Stimulated activated CD8-positive, alpha-beta memory T cell treated with anti-CD3 and anti-CD28 coated beads, Interleukin-4, amount 100 ng/mL, for 24 hours (primary cell): ENCODE measurements at places on chromosomes 12 and 14.

GRCh38 chr12:115618105-115618504, 659.4 kb downstream of the MED13L start:
- DNase-seq: no peak

GRCh38 chr12:130981074-130981742, 27.5 kb downstream of the ADGRD1 start:
- no peak for DNase-seq

GRCh38 chr12:57057067-57057751, 7.3 kb upstream of the MYO1A start:
- DNase-seq: no peak

DNA sequence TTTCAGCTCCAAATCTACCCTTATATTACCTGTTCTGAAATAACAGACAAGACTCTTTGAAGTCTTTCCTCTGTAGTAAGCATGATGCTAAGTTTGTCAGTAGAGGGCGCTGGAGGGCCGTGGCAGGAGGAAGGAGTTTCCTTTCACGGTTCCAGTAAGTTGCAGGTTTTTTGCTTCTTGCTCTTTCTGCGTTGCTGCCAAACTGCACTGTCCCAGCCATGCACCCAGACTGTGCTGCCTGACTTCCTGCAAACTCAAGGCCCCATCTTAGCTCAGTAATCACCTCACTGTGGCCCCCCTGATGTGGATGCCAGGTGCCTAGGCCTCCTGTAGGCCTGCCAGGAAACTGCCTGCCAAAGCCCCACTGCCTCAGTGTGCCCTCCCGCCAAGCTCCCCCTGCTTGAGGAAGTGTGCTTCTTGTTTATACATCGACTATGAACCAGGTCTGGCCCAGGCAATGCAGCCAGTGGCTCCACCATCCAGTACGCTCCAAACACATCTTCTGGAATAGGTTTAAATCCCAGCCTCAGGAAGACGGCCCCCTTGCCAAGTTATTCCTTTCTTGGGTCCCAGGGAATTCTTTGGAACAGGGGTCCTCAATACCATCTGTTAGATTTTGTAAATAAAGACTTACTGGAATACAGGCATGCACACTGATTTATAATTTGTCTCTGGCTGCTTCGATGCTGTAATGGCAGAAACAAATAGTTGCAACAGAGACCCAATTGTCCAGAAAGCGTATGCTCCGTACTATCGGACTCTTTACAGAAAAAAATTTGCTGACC, 193.7 kb upstream of the LRIG3 start:
- no peak for DNase-seq

GRCh38 chr14:54550514-54550913, 16.4 kb upstream of the SAMD4A start:
- DNase-seq: no peak

DNA sequence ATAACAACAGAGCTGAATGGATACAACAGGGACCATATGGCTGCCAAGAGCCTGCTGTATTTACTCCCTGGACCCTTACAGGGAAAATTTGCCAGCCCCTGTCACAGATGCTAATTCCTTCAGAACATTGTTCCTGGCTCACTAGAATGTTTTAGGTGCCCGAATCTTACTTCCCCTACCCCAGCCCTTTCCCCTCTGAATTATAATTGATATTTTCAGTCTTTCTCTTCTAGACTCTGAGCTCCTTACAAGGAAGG, 235.3 kb downstream of the KSR2 start:
- no peak for DNase-seq

DNA sequence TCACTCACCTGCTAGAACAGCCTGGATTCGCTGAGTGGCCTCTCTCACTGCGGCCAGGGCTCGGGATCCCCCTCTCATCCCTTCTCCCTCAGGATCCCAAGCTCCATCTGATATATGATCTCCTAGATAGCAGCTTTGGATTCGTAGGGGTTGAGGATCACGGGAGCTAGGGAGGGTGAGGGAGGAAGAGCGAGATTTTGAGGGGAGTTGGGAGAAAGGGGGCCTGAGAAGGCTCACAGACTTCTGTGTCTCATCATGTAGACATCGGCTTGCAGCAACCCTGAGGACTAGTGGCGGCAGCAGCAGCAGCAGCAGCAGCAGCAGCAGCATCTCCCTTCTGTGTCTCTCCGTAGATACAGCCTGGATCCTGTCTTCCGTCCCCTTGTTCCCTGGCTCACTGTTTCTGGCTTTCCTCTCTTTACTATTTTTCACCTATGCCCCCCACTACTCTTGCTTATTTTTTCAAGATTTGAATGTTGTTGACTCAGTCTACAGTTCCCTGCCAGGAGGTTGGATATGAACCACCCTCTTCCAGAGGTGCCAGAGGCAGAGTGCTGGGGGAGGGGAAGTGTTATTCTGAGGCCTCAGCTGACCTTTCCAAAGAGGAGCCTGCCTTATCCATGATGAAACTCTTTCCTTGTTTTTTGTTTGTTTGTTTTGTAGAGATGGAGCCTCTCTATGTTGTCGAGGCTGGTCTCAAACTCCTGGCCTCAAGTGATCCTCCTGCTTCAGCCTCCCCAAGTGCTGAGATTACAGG, at the start of gene CIROP:
Gene CIROP, minus strand, starts transcription at position 399 of the 757 bp plus-strand sequence. Its CDS starts 69 bp downstream, at position 330.
- DNase-seq: no peak

GRCh38 chr12:12221560-12221959, 45.3 kb downstream of the LRP6 start:
- no peak for DNase-seq

- no peak for DNase-seq
Observed at GRCh38 chr14:98140862-98141530, 1131.0 kb downstream of the BCL11B start.

DNA sequence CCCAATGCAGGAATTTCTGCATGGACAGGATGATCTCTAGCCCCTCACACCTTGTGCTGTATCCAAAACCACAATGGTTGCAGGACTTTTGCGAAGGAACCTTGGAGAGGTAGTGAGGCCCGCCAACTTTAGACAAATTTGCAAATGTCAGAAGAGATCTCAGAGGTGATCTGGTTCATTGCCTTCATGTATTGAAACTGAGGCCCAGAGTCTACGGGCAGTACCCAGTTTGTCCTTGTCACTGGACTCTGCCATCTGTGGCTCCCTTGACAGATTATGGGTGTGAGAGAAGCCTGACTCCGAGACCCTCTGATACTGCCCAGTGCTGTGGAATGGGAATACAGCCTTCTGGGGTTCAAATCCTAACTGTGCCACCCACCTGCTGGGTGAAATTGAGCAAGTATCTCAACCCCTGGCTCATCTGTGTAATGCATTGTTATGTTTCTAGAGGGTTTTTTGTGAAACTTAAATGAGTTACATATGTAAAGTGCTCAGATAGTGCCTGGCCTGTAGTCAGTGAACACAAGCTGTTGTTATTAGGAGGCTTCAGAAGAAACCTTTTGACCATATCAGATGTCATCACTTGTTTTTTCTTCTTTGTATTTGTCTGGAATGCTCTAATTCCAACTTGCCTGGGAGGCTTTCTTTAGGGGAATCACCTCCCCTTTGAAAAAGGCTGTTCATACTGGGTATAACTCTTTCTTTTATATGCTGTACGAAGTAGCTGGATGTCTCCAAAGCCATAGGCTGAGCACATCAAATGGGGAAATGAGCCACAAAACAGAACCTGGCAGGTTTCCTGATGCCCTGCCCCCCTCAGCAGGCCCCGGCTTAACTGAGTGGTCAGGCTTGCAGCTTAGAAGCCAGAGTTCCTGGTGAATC, 71.4 kb upstream of the SRSF5 start:
- no peak for DNase-seq

DNA sequence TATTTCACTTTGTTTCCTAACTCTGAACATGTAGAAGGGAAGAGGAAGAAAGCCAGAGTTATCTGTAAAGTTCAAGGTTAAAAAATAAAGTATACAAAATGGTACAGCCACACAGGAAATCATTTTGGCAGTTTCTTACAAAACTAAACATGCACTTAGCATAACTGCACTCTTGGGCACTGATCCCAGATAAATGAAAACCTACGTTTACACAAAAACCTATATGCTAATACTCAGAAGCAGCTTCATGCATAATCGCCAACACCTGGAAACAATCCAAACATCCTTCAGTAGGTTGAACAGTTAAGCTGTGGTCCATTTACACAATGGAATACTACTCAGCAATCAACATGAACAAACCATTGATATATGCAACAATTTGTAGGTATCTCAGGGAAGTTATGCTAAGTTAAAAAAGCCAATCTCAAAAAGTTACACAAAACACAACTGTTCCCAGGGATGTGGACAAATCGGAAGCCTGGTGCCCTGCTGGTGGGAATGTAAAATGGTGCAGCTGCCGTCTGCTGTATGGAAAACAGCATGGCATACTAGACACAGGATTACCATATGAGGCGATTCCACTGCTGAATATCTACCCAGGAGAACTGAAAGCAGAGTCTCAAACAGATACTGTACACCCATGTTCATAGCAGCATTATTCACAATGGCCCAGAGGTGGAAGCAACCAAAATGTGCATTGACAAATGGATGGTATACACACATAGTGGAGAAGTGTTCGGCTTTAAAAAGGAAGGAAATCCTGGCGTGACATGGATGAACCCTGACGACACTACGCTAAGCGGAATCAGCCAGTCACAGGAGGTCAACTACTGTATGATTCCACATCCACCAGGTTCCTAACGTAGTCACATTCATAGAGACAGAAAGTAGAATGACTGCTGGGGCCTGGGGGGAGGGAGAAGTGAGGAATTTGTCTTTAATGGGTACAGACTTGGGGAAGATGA, 37.7 kb downstream of the NRDE2 start:
- no peak for DNase-seq

DNA sequence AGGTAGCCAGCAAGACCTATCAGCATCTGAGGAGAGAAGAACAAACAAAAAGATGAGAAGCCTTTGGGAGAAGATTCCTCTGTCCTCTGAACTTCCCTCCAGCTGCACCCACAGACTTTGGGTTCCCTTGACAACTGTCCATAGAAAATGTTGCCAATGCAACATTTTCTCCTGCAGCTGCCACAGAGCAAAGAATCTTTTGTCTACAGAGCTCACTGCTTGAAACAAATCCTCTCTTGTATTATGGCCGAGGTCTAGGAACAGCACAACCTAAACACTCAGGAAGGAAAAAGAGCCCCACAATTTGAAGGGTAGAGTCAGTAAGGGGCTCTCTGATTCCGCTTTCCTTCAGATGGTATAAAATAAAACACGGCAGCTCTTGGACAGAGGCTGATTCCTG, 14.3 kb downstream of the POMT2 start:
- DNase-seq: no peak

DNA sequence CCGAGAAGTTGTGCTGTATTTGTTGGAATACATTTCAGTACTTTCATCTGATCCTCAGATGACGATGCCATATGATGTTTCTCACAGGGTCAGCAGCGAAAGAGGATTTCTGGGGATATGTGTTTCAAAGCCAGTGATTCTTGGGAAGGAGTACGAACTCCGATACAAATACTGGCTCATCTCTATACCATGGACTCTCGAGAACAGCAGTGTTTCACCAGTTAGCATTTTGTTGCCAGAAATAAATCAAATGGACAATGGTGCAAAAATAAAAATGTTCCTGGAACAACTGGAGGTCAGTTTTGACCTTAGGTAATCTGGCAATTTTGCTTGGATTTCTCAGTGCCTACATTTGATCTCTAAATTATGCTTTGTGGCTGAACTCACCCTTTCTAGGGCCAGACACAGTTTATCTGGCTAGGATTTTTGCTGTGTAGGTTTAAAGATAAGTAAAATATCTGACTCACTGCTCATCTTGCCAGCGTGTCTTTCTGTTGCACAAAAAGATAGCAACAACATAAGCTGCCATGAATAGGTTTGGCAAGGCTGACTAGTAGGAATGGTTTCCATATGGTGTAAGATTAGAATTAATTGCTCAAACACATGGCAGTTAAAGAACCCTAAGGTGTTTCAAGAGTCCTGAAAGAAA, 11.0 kb upstream of the MGP start:
- no peak for DNase-seq

DNA sequence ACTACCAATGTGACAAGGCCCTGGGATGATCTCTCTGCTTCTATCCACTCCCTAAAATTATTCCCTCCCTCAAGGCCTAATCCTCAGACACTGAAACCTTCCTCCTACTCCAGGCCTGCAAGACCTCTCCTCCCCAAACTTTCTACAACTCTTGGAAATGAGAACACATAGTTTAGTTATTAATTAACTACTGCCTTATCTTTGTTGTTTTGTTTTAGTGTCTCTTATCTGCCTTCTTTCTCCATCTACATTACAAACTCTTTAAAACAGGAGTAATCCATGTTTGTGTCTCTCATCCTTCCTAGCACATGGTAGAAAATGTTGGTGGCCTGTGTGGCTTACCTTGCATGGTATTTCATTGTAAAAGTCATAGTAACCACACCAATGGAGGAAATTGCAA, 139.9 kb upstream of the G2E3 start:
- no peak for DNase-seq

DNA sequence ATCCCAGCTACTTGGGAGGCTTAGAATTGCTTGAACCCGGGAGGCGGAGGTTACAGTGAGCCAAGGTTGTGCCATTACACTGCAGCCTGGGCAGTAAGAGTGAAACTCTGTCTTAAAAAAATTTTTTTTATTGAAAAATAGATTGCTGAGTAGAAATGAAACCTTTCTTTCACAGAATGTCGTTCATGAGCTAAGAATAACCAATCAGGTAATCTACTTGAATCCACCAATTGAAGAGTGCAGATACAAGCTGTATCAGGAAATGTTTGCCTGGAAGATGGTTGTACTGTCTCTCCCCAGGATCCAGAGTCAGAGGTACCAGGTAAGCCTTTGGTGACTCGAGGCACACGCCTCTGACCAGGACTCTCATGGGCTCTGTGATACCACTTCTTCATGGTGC, 27.0 kb downstream of the DYNC1H1 start:
- DNase-seq: no peak

GRCh38 chr14:37320106-37320505, 122.4 kb downstream of the MIPOL1 start:
- no peak for DNase-seq

GRCh38 chr14:51871846-51872245, 11.4 kb downstream of the GNG2 start:
- no peak for DNase-seq

GRCh38 chr14:32352631-32353030, 23.5 kb downstream of the AKAP6 start:
- DNase-seq: no peak

DNA sequence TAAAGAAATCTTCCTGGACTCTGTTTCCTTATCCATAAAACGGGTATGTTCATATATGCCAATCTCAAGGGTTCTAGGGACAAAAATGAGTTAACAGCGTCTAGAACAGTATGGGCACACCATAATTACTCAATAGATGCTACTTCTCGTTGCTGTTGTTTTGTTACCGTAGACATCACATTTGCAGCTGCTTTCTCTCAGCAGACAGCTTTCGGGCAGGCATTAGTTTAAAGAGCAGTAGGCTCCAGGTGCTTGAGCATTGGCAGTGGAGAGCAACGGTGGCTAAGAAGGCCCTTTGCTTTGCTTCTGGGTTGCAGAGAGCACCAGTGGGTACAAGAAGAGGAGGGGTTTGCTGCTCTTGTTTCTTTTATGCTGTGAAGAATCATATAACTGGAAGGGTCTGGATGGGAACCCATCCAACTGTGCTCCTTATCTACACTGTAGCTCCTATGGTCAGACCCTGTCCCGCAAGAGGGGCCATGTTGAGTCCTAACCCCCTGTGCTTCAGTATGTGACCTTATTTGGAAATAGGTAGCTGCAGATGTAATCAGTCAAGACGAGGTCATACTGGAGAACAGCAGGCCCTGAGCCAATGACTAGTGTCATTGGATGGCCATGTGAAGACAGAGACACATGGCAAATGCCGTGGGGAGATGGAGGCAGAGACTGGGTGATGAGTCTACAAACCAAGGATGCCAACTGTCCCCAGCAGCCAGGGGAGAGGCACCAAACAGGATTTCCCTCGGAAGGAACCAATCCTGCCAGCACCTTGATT, 120.0 kb downstream of the RBM19 start:
- no peak for DNase-seq

GRCh38 chr14:70832561-70833305, 23.4 kb upstream of the MAP3K9 start:
- DNase-seq: no peak

- no peak for DNase-seq
Observed at GRCh38 chr14:26594756-26595545, 2.9 kb downstream of the NOVA1 start.
